ENCODE measurements at places on chromosomes 6 and 20.

GRCh38 chr20:20472684-20473274 lies 104.9 kb downstream of the INSM1 start:
- no peak for DNase-seq

DNA sequence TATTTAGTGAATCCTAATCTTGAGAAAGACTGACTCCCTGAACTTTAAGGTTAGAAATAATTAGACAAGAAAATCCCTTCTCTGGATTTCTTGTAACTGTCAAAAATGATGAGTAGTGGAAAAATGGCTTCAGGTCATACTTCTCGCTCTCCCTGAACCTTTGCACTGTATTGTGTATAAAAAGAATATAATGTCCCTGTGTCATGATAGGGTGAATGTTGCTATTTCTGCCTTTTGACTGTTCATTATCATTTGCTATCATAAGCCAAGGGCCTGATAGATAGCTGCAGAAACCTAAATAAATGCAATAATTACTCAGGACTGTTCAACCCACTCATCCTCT lies 39.3 kb downstream of the ALDH8A1 start:
- no peak for DNase-seq

DNA sequence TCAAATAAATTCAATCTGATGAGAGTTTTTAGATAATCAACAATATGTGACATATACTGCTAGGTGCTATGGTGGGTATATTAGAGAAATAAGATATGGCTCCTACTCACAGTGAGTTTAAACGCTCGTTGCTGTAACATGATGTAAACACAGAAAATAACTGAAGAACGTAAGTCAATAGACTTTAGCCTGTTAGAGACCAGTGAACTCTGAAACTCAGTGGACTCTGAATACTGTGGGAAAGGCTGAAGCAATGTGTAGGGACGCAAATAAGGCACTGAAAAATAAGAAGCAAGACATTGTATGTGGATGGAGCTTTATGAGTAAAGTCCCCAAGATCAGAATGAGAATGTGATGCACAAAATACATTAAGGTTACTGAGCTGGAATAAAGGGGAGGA lies 431.6 kb downstream of the TFAP2B start:
- DNase-seq, result no peak

- peak; percentile 66 for DNase-seq
Observed at GRCh38 chr6:154410619-154411072, 54.0 kb upstream of the IPCEF1 start.

GRCh38 chr6:122495612-122496011 lies 24.0 kb upstream of the SERINC1 start:
- no peak for DNase-seq

Data from RKO (cell line).